ENCODE measurements at places on chromosomes 3 and 15.

GRCh38 chr15:96285729-96286254 lies 44.7 kb upstream of the NR2F2 start:
- no peak for DNase-seq

- no peak for DNase-seq
Observed at GRCh38 chr15:72982714-72983113, 69.5 kb upstream of the NEO1 start.

DNA sequence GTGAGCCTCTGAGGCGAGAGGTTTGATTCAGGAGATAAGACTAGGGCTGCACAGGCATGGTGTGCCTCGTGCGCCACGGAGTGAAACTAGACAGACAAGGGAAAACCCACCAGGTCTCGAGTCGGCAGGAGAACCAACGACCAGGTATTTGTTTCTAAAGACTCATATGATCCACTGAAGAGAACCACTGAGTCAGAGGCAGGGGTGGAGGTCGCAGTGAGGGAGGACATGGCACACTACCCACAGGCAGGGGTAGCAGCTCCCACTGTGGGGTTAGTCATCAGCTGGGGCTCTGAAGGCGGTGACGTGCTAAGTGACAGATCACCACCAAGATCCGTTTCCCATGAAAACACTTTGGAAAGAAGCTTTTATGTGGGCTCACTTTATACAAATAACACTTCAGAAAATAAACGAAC lies 45.7 kb downstream of the CHSY1 start:
- DNase-seq, result no peak

- DNase-seq, result peak; percentile 79
Observed at GRCh38 chr15:40344631-40345120, 3.9 kb upstream of the CCDC9B start.

- no peak for DNase-seq
Observed at GRCh38 chr3:121436074-121436473, 109.7 kb downstream of the POLQ start.

DNA sequence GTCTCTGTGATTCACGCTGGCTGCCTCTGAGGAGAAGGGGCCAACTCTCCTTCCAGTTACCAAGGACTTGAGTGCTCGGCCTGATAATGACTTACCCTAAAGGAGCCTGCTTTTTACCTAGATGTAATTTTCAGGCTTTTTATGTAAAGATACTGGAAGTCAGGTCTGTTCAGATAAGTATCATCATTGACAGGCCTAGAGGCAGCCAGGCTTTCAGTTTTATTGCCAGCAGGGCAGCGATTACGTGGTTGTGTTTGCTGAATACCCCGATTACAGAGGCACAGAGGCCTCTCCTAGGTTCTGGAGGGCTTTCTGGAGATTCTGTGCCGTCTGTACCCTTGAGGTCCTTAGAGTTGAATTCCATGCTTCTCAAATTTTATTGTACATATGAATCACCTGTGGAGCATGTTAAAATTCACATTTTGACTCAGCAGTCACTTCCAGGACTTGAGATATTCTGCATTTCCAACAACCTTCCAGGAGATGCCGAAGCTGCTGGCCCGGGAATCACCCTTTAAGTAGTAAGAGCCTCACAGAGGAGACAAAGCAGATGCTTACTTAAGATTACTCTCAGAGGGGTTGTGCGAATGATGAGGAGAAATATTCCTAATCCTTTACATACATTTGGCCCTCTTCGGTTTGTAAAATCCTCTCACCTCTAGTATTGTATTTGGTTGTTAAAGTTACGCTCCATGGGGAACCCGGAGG lies 160.1 kb upstream of the BHLHE40 start:
- no peak for DNase-seq

All from NAMALWA (cell line).